Activated naive CD4-positive, alpha-beta T cell (primary cell): ENCODE measurements at places on chromosomes 3 and 15.

- DNase-seq = no peak
These were observed 15.6 kb upstream of the SH3GL3 start for GRCh38 chr15:83431521-83431920.

- DNase-seq = no peak
These were observed 10.6 kb upstream of the CD96 start for GRCh38 chr3:111531446-111531845.

GRCh38 chr3:134799393-134799792 lies 4.3 kb downstream of the EPHB1 start:
- no peak for DNase-seq

DNA sequence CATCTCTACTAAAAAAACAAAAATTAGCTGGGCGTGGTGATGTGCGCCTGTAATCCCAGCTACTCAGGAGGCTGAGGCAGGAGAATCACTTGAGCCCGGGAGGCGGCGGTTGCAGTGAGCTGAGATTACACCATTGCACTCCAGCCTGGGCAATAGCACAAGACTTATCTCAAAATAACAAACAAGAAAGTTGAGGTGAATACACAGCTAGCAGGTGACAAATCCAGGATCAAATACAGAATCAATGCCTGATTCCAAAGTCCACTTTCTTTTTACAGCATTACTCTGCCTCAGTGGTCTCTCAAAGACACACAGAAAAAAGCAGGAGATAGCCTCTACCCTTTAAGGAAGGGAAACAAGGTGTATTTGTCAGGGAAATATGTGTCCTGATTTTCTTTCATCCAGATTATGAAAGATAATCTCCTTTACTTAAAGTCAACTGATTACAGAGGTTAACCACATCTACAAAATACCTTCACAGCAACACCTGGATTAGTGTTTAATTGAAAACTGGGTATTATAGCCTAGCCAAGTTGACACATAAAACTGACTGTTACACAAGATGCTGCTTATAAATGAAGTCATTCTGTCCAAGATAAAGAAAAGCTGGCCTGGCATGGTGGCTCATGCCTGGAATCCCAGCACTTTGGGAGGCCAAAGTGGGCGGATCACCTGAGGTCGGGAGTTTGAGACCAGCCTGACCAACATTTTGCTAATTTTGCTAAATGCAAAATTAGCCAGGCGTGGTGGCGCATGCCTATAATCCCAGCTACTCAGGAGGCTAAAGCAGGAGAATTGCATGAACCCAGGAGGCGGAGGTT lies 4.0 kb upstream of the SLC25A38 start:
- no peak for DNase-seq

GRCh38 chr3:31980530-31981205 lies 394 bp downstream of the OSBPL10 start:
- DNase-seq = peak; percentile 4

- DNase-seq = no peak
These were observed 532.5 kb upstream of the KCNMB2 start for GRCh38 chr3:178003756-178004155.

- no peak for DNase-seq
These were observed 61.9 kb downstream of the BTLA start for GRCh38 chr3:112437146-112438022.

DNA sequence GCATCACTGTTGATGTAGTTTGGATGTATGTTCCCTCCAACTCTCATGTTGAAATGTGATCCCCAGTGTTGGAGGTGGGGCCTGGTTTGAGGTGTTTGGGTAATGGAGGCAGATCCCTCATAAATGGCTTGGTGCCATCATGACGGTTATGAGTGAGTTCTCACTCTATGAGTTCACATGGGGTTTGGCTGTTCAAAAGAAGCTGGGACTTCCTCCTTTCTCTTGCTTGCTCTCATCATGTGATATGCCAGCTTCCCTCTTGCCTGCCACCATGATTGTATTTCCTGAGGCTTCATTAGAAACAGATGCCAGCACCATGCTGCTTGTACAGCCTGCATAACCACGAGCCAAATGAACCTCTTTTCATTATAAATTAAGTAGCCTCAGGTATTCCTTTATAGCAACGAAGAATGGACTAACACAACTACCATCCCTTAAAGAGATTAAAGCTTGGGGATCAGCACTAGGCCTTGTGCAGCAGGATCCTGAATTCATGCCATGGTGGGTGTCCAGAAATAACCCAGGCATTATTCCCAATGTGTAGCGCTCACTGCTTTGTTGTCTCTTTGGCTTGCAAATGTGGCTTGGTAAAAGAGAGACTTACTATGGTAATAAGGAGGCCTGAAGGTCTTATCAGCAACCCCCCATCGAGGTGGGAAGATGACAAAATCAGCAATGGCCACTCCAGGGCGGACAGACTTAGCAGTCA lies 41.9 kb downstream of the NDUFB4 start:
- no peak for DNase-seq

DNA sequence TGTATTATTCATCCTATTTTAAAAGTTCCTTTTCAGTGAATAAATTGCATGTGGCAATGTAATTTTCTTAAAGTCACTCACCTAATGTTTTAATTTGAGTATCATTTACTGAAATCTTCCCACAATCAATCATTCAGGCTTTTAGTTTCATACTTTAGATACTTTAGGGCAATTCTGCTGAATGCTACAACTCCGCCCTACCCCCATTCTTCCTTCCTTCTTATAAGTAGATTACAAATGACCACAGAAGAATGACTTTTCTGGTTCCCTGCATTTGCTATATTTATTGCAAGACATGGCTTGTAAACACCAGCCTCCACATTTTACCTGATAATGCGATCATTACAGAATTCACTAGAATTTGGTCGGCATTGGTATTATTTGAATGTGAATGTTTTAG lies 1061.9 kb downstream of the FHIT start:
- DNase-seq = no peak
